ENCODE measurements at places on chromosomes 13 and 19.

DNA sequence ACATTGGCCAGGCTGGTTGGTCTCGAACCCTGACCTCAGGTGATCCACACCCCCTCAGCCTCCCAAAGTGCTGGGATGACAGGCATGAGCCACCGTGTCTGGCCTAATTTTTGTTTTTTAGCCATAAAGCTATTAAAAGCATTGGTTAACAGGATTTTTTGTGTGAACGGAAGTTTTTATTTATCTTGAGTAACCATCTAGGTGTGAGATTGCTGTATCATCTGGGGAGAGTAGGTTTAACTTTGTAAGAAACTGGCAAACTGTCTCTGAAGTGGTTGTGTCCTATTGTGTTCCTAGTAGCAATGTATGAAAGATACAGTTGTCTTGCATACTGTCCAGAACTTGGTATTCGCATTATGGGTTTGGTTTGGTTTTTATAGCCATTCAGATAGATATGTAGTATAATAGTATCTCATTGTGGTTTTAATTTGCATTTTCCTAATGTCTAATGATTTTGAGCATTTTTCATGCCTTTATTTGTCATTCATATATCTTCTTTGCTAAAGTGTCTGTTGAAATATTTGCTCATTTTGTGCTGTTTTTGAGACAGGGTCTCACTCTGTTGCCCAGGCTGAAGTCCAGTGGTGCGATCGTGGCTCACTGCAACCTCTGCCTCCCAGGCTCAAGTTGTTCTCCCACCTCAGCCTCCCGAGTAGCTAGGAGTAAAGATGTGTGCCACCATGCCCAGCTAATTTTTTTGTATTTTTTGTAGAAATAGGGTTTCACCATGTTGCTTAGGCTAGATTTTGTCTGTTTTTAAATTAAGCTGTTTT, 13.5 kb upstream of the PLEKHF1 start:
- no peak for DNase-seq

DNA sequence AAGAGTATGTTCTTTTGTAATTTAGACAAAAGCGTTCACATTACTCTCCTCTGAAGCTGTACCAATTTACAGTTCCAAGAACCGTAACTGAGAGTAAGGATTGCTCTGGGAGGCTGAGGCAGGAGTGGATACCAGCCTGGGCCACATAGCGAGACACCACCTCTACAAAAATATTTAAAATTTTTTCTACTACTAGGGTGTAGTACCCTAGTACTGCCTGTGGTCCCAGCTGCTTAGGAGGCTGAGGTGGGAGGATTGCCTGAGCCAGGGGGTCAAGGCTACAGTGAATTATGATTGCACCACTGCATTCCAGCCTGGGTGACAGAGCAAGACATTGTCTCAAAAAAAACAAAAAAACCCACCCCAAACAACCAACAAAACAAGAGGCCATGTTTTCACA, 12.1 kb upstream of the CYP2A6 start:
- DNase-seq: no peak

DNA sequence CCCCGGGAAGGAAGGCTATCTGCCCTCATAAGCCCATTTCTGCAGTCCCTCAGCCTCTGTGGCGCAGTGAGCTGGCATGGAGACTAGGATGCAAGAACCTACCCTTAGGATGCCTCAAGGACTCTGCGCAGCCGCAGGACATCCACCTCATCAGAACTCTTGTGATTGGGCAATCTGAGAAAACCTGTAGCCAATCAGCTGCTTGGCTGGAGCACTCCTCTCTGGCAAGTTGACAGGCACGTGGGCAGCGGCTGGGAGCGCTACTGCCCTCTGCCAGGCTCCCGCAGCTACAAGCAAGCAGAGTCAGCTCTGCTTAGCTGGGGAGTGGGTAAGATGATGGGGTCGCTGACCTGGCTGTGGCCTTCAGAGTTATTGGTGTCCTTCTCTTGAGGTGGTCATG, 1.5 kb upstream of the ECSIT start:
- DNase-seq: peak; percentile 75

DNA sequence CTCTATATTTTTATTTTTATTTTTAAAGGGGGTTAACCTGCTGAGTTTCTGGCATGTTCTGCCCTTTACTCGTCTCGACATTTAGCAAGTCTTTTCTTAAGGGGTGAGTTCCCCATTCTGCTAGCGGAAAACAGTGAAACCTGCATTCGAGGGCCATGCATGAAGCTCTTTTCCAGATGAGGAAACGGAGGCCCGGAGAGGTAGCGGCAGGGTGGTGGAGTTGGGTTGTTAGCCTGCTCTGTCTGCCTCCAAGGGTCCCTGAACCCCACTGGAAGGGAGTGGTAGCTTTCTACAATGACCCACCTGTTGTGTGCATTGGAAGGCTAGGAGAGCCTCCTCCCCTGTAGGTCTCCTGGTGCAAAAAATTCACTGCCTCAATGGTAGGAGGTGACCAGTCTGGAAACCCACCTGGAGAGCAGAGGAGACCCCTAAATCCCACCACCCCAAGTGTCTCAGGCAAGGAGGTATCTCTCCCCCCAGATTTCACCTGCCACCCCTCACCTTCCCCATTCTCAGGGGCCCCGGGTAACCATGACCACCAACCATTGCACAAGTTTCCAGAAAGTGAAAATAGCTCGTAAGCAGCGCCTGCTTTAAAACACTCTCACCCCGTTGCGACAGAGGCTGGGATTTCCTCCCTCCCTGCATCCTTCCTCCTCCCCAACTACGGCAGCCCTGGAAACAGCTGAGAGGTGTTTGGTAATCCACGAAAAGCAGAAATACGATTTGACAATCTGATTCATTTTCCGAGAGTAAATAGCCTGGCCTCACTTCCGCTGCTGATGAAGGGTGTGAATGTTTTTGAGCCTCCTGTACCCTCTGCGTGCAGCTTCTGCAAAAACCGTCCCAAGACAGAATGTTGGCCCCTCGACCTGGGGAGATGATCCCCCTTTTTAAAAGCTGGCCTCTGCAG, 3.5 kb downstream of the KLF2 start:
- DNase-seq: peak; percentile 100

DNA sequence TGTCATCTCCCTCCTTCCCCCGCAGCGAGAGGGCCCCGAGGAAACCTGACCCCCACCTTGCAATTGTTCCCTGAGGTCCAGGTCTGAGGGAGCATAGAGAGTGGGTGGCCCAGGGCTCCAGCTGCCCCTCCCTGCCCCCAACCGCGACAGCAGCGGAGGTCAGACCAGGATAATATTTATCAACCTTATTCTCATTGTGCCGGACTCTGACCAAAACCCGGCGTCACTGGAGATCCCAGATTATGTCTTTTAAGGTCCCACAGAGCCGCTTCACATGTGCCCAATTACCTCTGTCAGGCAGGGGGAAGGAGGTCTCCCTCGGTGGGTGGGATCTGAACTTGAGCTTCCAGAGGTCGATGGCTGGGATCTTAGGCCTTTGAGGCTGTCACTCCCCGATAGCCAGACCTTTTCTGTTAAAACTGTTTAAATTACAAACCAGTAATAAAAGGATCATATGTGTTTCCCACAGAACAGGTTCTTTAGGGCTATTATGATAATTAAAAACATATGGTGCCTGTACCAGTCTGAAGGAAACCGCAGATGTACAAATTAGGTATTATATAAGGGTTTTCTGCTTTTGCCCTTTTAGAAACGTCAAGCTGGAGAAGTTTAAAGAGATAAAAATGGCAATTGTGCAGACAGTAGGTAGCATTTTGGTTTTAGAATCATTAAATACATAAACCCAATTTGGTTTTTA, 195.5 kb downstream of the ZNF536 start:
- DNase-seq: no peak

GRCh38 chr19:16139752-16140151, 3.7 kb upstream of the HSH2D start:
- peak; percentile 100 for DNase-seq
